Esophagus squamous epithelium (tissue), 5 donors: ENCODE measurements at places on chromosomes 7 and 10.

DNA sequence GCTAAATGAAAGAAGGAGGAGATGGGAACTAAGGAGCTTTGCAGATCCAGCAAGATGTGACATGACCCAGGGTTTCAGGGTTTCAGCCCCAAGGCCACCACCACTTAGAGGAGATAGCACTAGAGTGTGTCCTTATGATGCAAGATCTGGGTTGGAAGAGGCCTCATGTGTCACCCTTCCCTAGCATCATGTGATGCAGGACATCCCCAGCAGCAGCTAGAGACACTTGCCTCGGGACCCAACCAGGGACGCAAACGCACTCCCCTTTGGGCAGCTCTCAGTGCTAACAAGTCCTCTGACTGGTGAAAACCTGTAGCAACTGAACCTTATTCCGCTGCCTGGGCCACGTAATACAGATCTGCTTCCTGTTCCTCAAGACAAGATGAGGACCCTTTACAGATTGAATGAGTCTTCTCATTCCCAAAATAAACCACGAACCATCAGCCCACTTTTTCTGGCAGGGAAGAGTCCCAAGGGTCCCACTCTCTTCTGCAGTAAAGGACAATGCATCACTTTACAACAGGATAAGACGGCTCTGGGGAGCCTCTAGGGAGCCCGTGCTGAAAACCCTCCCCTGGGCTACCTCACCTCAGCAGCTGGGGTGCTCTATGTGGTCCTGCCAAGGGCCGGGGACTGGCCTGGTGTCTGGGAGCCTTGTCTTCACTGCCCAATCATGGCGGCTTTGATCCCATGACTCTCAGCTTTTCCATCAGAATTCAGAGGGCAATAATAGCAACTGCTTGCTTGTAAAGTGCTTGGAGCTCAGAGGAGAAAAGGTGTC lies 44.8 kb upstream of the GDF10 start:
- no peak for DNase-seq

- DNase-seq, result no peak
These were observed 232.0 kb downstream of the PAXIP1 start for GRCh38 chr7:154770962-154771361.

GRCh38 chr10:7887174-7887816 lies 69.0 kb downstream of the TAF3 start:
- no peak for DNase-seq

DNA sequence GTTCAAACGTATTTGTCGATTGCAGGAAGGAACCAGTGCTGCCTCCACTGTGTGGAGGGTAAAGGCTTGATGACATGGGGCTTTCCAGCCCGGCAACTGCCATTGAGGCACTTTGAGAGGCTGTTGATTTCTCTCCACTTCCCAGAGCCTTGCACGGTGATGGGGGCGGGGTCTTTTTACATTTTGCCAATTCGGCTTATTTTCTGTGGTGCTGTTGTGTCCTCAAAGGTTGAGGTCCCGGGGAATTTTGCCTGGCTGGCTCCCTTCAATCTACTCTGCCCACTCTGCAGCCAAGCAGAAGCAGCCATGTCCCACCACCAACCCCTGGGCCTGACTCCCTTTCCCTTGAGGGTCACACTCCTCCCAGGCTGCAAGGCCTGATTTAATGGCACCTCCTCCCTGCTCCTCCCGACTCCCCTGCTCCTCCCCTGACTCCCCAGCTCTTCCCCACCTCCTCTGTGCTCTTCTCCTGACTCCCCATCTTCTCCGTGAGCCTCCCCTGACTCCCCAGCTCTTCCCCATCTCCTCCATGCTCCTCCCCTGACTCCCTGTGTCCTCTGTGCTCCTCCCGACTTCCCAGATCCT lies 39.0 kb downstream of the OAT start:
- DNase-seq, result no peak

GRCh38 chr7:157873664-157874063 lies 536.9 kb downstream of the DNAJB6 start:
- DNase-seq, result no peak

DNA sequence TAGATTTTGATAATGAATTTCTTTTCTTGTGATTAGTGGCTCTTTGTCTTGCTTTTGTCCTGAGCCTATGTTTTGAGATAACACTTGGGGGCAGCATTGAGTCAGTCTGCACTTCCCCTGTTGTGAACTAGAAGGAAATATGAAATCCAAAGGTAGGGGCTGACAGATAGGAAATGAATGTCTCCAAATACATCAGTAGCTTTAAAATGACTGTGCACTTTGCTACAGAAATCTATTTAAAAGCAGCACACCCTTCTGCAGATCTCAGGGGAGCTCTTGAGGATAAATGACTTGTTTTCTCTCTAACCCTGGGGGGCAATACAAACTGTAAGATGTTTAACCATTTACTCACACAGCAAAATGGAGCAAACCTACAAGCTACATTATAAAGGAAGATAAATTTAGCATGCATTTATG lies 176.0 kb upstream of the MYO3A start:
- no peak for DNase-seq

- no peak for DNase-seq
These were observed 23.2 kb downstream of the TPK1 start for GRCh38 chr7:144812379-144813283.

DNA sequence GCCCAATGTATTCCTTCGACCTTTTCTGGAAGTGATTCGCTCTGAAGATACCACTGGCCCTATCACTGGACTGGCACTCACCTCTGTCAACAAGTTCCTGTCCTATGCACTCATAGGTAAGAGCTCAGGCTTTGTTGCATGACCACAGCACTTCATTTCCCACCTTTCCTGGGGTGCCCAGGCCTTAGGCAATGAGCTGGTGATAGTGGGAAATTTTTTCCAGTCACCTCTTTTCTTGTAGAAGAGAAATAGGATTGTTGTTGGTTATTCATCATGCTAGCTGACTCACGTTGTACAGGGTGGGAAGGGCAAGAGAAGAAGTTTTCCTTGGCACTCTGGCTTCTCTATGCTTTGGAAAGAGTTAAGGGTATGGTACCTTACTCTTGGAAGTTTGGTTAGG lies 51.4 kb upstream of the NFKB2 start:
- DNase-seq, result no peak

GRCh38 chr7:68529221-68529620 lies 1069.1 kb upstream of the AUTS2 start:
- no peak for DNase-seq

DNA sequence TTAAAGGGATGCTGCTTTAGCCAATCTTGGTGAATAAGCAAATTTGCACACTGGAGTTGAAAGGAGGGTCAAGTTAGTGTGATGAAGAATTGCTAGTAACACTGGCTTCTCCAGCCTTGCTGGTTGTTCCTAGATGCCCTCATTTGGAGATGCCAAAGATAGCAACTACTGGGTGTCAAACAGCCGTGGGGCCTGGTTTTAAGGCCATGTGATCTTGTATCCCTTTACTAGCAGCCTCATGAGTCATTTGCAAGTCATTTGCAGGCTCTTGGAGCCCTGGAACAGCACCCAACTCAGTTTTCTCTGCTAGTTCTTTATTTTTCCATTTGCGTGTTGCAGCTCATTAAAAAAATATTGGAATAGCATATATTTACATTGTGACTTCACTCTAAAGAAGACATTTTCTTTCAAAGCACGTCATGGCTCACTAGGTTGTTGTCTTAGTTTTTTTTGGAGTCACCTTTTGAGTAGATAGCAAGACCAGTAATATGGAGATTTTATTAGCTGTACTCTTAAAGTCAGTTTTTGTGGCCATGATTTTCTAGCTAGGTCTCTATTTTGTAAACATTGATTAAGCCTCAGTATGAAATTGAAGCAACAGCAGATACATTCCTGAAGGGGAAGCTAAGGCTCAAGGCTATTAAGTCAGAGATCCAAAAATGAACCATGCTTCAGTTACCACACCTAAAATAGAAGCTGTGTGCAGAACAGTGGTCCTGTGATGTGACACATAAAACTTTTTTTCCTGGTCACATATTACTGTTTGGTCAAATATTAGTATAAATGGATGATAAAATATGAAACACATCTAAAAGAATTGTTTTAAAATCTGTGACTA lies 1.3 kb downstream of the LSMEM1 start:
- DNase-seq, result no peak
